ENCODE measurements at places on chromosomes 2 and 18.

DNA sequence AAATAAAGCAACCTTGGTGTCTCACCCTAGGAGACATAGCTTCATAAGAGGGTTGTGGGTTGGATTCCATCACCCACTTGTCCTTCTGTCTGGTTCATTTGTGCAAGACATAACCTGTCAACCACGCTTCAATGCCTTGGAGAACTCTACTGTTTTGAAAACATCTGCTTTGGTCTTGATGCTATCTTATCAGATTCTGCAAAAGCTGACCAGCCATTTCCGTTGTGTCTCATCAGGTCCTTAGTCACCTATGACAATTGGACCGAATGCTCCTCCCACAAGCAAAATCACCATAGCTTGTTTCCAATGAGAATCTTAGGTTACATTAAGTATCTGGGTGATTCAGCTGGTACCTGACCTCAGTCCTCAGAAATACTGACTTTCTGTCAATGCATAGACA is 35.4 kb downstream of the STAT4 start:
- peak; percentile 23 for DNase-seq

GRCh38 chr2:50469784-50470183 is 562.1 kb downstream of the NRXN1 start:
- DNase-seq, result no peak

- no peak for DNase-seq
These were observed 7.7 kb downstream of the SLC4A3 start for GRCh38 chr2:219634951-219635751.

DNA sequence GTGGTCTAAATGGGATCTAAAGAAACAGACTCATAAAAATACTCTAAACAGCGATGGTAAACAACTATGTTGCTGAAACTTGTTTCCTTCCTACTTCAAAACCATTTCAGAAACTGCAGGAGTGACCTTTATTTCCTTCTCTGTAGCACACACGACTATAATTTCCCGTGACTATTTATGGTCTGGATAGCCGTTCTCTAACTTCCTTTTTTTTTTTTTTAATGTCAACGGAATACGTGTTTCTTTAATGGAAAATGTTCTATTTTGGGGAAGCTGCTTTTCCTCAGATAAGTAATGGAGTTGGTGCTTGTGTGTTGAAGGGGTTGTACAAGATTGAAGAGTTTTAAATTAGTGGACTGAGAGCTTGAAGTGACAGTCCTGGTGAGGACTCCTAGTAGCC is 224.1 kb downstream of the PHLPP1 start:
- no peak for DNase-seq

DNA sequence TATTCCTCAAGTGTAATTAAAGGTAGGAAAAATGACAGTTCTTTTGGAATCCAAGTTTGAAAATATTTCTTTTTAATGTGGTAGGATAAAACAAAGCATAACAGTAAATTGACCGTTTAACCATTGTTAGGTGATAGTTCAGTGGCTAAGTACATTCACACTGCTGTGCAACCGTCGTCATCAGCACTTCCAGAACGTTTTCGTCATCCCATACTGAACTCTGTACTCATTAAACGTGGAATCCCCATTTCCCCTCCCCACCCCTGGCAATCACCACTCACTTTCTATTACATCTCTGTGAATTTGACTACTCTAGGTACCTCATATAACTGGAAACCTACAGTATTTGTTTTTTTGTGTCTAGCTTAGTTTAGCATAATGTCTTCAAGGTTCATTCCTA is 32.9 kb upstream of the FZD5 start:
- no peak for DNase-seq

- no peak for DNase-seq
These were observed 84.7 kb downstream of the BCL2 start for GRCh38 chr18:63234841-63235240.

GRCh38 chr2:185381631-185382030 is 357.0 kb upstream of the FSIP2 start:
- DNase-seq, result no peak

DNA sequence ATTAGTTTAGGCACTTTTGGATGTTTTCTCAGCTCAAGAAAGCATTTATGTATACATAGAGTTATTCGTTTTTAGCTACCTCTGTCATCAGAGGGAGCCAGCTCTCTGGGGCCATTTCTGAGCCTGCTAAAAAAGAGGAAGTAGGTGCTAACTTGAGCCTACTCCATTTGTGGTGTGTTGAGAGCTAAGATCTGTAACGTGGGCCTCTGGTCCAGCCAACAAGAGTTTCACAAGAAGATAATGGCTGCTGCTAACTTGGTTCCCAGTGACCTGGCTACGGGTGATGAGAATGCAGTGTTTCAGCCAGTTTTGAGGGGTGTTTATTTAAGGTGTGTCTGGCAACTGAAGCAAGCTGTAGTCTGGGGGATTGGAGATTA is 182.5 kb downstream of the PRKCE start:
- DNase-seq, result no peak

DNA sequence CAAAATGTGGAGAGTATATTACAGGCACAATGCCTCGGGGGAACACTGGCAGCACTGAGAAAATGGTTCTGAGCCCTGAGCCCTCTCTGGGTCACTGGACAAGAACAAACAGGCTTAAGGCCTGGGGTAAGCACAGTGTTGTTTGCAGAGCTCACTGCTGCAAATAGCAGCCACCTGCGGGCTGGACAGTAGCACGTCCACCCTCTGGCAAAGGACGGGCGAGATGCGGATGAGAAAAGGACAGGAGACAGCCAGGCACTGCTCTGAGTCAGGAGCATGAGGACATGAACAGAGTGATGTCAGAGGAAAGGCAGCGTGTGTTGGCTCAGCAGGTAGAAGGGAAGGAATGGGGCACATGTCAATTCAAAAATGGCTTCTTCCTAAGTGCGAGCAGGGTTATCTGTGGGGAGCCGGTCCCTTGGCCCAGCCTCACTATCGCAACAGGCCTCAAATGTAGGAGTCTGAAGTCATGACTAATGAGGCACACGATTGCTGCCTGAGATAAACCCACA is 25.9 kb upstream of the NEB start:
- no peak for DNase-seq

- no peak for DNase-seq
These were observed 45.6 kb upstream of the RASGRP3 start for GRCh38 chr2:33430856-33431255.

GRCh38 chr18:78699499-78699898 is 280.1 kb upstream of the SALL3 start:
- no peak for DNase-seq

GRCh38 chr2:212197776-212198175 is 340.8 kb downstream of the ERBB4 start:
- DNase-seq, result no peak

GRCh38 chr18:35818353-35818667 is 154.2 kb upstream of the RMP24 start:
- DNase-seq, result no peak

- no peak for DNase-seq
These were observed 536 bp downstream of the VPS54 start for GRCh38 chr2:64018701-64019082.

- no peak for DNase-seq
These were observed 94.3 kb upstream of the ITGB6 start for GRCh38 chr2:160294339-160294803.

DNA sequence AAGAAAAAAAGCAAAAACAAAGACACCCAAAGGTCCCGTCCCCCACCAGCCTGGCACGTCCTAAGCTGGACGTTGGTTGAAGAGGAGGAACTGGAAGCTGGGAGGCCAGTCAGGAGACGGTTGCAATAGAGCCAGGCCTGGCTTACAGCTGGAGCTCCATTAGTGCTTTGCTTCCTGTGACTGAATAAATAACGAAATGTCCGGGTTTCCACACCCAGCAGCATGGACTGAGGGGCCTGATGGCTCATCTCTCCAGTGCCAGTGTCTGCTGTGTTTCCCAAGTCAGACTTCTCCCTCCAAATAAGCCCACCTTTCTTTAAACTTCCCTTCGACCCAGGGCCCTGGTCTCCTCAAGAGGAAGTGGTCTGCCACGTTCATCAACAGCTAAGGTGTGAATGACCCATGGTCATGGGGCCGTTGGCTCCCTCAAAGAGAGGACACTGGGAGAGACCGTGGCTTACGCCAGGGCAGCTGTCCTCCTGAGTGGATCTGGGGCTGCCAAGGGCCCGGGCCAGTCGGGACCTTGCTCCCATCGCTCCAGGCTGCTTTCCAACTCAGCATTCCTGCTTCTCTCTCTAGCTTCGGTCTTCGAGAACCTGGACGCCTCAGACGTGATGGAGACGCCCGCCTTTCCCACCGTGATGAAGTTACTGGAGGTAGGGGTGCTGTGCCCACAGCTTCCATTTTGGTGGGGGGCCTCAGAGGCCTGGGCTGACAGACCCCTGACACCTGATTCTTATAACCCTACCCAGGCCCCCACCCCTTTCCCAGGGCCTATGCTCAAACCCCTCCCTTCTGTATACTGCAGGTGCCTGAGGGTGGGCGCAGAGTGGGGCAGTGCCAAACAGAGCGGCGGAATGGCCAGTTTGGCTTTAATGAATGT is 44.9 kb downstream of the MYO7B start:
- no peak for DNase-seq

GRCh38 chr18:22345718-22346117 is 72.0 kb downstream of the CTAGE1 start:
- no peak for DNase-seq

DNA sequence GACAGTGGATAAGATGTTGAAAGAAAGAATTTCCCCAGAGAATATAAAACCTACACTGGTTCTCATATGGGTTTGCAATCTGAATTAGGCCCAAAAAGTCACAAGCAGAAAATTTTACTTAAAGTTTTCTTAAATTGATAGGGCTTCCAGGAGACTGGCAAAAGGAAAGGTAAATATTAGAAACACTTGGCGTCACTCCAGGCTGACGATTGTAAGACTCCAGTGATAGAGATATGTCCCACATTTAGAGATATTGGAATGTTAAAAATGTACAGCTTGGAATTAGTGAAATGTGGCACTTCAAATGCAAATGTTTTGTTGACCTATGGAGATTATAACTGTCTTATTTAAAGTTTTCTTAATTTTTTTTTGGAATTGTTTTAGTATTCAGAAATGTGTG is 14.0 kb downstream of the YIPF4 start:
- DNase-seq, result no peak

Measured in kidney epithelial cell (primary cell).